ENCODE measurements at places on chromosomes 7 and 10.

DNA sequence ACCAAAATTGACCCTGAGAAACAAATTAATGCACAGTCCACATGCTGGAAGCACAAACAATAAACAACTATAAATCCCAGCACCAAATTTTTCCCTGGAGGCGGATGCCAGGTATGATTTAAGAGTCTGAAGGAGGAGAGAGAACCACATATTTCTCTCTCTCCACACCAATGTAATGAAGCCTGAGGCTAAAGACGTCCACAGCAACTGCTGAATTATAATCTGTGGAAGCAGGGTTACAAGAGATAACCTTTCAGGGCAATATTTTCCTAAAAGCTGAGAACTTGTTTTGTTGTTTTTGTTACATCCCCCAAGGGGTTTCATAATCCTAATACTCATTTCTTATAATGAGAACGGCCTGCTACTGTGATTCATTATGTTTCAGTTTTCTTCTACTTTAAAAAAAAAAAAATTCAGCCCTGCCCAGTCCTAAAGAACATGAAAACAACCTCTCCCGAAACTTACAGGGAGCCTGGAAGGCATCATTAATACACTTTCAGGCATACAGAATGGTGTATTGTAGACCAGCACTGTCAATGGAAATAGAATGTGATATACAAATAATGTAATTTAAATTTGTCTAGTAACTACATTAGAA is 48.5 kb upstream of the ABLIM1 start:
- DNase-seq: no peak

DNA sequence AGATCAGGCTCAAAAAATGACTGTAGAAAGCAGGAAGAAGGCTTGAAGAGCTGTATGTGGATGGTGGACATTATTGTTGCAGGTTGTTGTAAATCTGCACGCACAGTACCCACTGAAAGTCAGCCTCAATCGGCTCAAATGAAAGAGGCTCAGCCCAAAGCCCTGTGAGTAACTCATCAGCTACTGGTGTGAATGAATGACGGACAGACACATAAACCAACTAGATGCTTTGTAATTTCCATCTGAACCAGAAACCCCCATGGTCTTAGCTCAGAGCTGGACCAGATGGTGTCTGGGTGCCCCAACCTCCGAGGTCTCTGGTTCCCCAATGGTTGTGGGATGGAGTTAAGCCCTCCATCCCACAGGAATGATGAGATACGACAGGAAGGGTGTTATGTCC is 7.4 kb downstream of the CALN1 start:
- DNase-seq: no peak

- no peak for DNase-seq
These were observed at the start of gene NRAP for GRCh38 chr10:113663908-113664307. TSS of gene NRAP (minus strand) at chr10:113664041. CDS start at chr10:113663882, 159 bp downstream.

GRCh38 chr7:37318541-37318940 is 130.1 kb downstream of the ELMO1 start:
- DNase-seq: no peak

GRCh38 chr10:99660662-99661376 is 1.5 kb downstream of the ENTPD7 start:
- no peak for DNase-seq

DNA sequence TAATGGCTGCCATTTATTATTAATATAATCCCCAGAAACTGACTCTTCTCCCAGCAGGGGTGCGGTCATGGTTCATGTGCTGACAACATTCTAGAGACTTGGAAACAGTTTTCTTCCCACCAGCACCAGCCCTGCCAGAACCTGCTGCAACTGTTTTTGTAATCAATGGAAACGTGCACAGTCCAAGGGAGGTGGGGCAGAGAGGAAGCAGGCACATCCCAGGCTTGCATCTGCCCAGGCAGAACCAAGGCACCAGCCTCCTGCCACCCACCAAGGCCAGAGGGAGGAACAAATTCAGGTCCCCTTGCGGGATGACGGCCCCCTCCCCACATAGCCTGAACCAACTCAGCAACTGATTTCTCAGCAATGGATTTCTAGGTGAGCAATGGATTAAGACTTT is 119.0 kb downstream of the OAT start:
- DNase-seq: no peak

DNA sequence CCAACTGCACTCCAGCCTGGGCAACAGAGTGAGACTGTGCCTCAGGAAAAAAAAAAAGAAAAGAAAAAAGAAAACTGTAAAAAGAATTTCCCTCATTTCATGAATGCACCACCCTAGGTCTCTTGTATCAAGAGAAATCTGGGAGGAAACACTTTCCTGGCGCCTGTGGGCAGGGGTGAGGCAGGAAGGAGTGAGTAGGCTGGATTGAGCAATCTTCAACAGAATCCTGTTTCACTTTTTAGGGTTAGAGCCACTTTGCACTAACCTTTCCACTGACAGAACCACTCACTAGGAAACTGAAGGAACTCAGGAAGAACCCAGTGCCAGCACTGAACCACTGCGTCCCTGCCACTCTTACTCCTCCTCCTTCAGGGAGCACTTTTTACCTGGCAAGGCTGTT is 282.1 kb downstream of the CCDC3 start:
- no peak for DNase-seq
